ENCODE measurements at places on chromosomes 7 and 10.

- no peak for DNase-seq
These were observed 294.0 kb upstream of the VWC2 start for GRCh38 chr7:49479441-49479840.

- DNase-seq: no peak
These were observed 110.2 kb downstream of the TFEC start for GRCh38 chr7:115920367-115920766.

DNA sequence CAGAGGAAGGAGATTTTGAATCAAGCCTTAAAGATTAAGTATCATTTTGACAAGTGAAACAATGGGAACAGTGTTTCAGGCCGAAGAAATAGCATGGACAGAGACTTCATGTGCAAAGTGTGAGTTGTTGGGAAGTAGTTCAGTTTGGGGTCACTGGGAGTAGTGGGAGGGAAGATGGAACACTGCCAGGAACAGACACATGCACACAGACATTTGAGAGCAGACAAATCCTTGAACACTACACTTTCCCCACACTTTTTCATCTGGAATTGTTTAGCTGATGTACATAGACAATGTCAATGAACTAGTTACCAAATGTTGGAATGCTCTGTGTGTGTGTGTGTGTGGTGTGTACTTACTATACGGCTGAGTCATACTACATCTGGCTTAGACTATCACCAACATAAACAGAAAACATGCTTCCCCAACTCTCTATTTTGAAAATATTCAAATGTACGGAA is 52.4 kb upstream of the LRRC17 start:
- DNase-seq: no peak

DNA sequence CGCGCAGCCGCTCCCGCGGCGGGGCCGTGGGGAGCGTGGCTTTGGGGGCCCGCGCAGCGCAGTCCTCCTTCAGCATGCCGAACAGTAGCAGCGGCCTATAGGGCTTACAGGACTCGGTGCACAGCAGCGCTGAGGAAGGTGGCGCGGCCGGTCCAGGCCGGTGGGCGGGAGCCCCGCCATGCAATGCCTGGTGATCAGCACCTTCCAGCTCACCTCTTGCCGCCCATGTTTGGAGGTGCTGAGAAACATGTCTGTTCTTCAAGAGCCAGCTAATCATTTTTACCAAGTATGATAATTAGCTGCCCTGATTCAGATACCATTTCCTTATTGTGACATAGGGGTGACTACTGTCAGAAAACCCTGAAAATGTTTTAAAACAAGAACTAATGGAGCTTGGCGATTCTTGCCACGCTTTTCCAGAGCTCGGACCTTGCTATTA is 33.5 kb upstream of the SFTPD start:
- DNase-seq: no peak

DNA sequence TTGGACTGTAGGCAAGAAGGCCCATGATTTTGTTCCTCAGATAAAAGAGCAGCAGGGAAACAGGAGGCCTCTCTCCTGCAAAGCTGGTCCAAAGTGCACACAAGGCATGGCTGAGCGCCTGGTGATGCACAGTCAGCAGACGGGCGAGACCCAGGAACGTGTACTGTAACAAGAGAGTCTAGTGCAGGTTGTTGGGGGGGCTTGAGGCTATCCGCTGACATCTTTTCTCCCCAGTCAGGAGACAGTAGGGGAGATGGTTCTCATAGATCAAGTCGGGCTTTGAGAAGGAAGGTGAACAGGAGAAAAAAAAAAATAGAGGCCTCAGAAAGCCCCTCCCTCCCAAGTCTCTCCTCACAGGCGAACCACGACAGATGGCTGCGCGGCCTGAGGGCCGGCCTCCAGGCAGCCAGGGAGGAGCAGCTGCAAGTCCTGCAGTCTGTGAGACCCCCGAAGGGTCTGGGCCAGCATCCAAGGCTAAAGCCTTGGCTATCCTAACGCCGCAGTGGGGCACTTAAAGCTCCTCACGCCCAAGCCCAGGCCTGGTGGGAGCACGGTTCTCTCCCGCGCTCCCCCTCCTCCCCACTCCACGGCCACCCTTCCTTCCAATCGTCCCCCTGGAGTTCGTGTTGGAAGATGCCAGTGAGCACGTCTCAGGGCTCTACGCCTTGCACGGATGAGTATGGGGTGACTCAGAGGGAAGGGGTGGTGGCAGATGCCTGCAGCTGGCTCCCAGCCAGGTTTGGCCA is 68.3 kb downstream of the PRKAG2 start:
- no peak for DNase-seq

DNA sequence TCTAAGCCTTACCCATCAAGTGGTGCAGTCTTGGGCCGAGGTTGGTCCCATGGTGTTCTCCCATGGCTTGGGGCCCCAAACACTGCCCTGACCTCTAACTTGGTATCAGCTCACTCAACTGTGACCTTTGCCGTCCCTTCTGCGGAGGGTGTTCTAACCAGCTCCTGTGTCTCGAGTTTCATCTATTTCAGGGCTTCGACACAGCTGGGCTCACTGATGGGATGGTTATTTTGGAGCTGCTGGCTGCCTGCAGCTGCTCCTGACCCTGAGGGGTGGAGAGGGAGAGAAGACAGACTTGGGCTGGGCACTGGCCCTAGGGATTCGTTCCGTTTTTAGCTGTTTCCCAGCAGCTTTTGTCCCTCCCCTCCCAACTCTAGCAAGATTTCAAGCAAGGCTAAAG is 86.9 kb downstream of the NEURL1 start:
- no peak for DNase-seq

- DNase-seq: no peak
These were observed 19.6 kb downstream of the PTPRE start for GRCh38 chr10:127926455-127926854.

- no peak for DNase-seq
These were observed 7.6 kb upstream of the SYPL1 start for GRCh38 chr7:106119719-106120118.

DNA sequence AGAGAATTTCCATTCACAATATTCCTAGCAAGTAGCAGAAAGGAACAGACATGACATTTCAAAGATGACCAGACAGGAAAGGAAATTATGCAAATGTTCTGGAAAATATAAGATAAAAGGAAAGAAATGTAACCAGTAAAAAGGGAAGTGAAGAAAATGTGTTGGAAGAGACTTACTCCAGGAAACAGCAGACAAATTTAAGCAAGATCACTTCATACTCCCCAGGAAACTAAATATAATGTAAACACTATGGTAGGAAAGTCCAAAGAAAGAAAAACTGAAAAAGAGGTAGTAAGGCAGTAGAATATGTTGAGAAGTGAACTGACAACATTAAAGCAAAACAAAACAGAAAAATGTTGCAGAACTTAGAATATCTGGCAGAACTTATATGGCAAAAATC is 6.4 kb upstream of the ST8SIA6 start:
- DNase-seq: no peak

DNA sequence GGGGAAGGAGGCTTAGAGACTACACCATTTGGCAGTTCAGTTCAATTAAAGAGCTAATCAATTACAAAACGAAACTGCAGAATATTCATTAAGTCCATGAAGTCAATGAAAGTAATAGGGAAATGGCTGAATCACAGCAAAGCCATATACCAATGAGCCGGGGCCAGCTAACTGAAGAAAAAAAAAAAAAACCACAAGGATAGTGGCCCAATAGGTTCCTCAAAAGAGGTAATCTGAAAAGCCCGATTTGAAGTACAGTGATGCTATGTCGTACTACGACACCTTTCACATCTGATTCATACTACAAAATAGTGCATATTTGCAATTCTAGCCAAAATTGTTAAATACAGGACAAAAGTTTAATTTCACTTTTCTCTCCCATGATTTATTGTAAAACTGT is 2.5 kb downstream of the ARHGAP12 start:
- no peak for DNase-seq

GRCh38 chr7:111364413-111364812 is 197.9 kb downstream of the IMMP2L start:
- DNase-seq: no peak

GRCh38 chr7:106448992-106449859 is 164.4 kb upstream of the NAMPT start:
- DNase-seq: no peak

- no peak for DNase-seq
These were observed 113.3 kb upstream of the JCAD start for GRCh38 chr10:30172673-30173072.

- DNase-seq: no peak
These were observed 4.6 kb downstream of the PDIA4 start for GRCh38 chr7:149023662-149024061.

DNA sequence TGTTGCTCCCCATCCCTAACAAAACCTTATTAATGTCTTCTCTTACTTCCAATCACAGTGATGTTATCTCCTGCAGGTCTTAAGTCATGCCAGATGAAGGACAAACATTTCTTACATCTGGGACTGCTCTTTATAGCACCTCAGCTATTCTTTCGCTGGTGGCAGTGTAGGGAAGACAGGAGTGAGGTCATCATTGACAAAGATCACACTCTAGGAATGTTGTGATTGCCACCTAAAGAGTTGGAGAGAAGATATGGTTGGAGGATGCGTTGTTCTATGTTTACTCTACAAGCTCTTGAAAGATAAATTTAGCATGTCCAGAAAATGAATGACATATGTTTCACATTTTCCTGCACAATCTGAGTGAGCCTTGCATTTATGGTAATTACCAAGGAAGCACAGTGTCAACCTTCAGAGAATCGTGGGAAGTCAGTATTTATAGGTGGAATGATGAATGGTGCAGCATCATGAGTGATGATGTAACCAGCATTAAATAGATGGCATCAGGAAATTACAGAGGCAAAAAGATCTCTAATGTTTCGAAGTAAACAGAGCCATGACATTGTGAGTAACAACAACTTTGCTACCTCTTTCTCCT is 188.1 kb upstream of the STEAP1 start:
- no peak for DNase-seq
